ENCODE measurements at places on chromosomes 12 and 14.

DNA sequence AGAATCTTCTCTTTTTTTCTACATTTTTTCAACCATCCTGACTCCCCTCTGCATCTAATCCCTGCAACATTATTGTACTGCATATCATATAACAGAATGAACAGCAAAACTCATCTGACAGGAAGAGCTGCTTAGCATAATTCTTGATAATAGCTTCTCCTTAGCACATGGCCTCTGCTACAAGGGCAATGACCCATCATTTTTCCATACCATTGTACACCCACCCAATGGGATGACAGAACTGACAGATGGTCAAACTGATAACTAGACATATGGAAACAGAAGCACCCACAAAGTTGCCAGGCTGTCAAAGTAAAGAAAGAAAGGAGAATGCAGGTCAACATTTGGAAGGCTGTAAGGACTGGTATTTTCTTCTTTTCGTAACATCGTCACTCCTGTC, 390.4 kb upstream of the USP15 start:
- DNase-seq, result no peak

- DNase-seq, result no peak
These were observed 542.4 kb downstream of the DIO2 start for GRCh38 chr14:79668951-79669350.

- no peak for DNase-seq
These were observed 18.0 kb downstream of the MFAP5 start for GRCh38 chr12:8644345-8645248.

DNA sequence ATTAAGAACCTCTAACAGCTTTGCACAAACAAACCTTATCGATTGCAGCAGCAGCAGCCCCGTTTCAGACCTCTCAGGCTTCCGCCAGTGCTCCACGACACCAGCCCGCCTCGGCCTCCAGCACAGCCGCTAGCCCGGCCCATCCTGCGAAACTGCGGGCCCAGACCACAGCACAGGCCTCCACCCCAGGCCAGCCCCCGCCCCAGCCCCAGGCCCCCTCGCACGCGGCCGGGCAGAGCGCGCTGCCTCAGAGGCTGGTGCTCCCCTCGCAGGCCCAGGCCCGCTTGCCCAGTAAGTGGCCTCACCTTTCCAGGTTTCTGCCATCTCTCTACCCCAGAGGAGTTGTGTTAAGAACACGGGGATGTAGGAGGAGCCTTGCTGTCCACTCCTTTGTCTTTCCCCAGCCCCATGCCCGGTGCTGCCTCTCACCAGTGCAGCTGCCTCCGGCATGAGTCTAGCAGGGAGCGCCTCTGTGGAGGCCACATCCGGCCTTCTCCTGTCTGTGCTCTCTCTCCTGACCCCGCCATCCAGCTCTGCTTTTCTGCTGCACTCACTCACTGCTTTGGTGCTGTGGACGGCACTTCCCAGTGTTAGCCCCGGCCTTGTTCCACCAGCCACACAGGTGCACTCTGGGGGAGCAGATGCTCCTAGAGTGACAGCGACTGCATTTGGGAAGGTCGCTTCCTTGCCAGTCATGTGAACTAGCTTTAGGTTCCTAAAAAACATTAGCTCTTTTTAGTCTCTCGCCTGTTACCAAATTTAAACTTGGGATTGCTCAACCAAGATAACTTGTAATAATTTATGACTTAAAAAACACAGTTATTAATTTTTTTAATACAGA, 71.5 kb downstream of the EP400 start:
- no peak for DNase-seq

DNA sequence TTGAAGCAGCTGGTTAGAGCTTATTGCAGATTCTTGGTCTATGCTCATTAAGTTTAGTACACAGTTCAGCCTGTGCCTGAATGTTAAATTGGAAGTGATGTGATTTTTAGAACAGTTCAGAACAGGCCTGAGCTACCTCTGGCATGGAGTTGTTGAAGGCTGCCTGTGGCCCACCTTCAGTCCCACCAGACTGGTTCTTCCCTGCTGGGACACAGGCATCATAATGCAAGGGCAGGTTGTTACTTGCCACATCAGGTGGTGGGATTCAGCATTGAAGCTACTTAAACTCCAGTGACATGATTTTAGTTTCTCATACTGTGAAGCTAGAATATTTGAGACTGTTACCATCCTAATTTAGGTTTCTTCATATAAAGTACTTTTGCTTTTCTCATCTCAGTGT, 49.4 kb downstream of the PROX2 start:
- no peak for DNase-seq

DNA sequence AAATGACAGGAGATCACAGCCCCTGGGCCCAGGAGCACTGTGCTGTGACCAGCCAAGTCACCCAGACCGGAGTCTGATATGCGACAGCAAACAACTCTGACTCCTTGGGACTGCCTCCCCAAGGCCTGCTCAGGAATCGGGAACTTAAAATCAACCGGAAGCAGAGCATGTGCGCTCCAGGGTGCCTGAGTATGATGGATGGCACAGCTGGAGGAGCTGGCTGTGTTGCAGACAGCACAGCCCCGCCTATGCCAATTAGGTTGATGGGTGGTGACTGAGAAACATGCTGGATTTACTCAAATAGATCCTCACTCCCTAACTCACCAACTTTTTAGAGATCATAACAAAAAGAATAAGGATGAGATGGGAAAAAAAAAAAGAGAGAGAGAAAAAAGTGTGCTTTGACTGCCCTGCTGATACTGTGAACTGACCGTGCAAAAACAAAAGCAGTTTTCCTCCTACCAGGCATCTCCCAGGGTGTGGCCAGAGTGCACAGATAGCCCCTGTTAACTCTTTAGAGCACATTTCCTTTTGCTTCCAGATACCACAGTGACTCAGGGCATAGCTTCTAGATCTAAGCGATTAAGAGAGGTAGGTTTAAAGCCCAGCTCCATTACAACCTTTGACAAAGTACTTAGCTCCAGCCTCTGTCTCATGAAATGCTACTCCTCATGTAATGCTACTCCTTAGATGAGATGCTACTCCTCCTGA, 27.4 kb upstream of the STON2 start:
- DNase-seq, result no peak

DNA sequence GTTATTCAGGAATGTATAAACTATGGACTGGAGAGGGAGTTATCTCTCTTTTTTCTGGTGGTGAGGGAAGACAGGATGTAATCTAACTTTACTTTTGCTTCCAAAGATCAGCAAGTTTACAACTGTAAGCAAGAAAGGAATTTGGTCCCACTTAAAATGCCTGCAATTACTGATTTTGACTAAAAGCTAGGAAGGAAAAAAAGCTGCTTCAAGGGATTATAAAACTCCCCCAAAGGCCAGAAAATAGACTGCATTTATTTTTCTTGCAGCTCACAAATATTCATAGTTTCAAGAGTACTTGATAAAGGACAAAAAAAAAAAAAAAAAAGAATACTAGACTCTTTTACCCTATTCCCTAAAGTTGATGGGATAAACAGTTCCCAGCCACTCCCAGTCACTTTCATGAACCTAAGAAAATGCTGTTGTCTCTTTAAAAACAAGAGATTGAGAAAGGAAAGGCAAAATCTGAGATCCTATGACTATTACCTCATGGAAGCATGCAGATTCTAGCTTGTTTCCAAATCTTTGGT, 128.7 kb upstream of the BMP4 start:
- DNase-seq, result no peak

GRCh38 chr12:87444039-87444438, 585.2 kb downstream of the C12orf50 start:
- DNase-seq, result no peak

DNA sequence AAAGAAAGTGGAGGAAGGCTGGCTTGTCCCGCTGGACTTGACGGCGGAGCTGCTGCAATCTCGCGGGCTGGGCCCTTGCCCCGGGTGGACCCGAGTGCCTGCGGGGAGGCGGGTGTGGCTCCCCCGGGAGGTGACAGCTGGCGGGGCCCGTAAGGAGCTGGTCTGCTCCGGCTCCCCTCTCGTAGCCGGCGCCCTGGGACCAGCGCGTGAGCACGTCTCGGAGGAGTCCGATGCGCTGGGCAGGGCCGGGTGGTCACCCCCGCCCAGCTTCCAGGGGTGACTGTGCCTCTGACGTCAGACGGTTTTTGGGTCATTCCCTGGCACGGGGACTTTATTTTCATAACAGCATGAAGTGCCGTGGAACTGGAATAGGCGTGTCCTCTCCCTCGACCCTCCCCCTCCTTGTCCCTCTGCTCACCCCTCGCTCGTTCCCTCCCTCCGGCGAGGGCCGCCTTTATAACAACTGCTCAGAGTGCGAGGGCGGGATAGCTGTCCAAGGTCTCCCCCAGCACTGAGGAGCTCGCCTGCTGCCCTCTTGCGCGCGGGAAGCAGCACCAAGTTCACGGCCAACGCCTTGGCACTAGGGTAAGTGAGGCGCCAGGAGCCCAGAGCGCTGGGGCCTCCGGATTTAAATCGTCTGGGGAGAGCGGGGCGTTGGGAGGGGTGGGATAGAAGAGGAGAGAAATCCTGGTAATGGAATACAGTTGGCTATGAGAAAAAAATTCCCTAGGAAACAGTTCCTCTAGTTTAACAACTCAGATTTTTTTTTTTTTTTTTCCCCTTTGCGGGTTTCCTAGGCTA, at the start of gene GPRC5A:
Gene GPRC5A, plus strand, starts transcription at position 483 of the 801 bp plus-strand sequence. CDS start 16,688 bp downstream, outside the sequence.
- peak; percentile 79 for DNase-seq

DNA sequence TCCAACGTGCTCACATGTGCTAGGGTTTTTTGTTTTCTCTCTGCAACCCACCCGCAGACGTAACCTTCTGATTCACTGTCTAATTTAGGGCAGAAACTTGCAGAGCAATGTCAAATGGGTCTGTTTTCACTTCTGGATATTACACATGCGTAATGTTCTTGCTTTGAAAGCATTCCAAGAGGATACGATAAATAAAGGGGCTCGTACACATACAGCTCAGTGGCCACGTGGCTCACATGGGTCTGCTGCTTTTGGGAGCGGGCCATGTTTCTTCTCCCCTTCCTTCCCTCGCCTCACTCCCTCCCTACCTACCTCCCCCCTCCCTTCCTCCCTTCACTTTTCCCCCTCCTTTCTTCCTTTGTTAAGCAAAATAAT, 23.4 kb downstream of the CACNA1C start:
- no peak for DNase-seq

GRCh38 chr12:96263449-96263902, 69.3 kb downstream of the ELK3 start:
- no peak for DNase-seq

DNA sequence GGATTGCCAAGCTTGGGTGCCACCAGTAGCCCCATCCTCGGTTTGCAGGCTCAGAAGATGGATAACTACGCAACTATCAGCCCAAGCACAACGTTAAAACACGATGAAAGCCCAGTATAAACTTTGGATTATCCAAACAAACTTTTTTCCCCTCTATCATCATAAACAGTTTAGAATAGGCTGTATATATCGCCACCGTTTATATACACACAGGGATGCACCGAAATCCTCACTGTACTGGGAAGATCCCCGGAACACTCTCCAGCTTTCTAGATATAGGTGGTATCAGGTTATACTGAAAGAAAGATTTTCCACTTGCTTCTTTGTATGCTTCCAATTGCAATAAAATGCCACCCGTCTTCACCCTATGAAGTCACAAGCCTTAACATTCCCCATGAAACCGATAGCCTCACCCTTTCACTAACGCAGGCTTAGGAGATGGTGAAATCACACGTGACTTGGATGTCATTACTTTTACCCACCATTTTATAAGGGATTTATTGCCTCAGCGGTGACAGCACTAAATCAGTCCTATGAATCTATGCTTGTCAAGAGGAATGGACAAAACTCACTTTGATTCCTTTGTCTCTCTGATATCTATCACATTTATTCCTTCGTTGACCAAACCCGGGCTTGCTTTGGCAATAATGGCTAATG, 207.6 kb upstream of the FOXN3 start:
- DNase-seq, result no peak

DNA sequence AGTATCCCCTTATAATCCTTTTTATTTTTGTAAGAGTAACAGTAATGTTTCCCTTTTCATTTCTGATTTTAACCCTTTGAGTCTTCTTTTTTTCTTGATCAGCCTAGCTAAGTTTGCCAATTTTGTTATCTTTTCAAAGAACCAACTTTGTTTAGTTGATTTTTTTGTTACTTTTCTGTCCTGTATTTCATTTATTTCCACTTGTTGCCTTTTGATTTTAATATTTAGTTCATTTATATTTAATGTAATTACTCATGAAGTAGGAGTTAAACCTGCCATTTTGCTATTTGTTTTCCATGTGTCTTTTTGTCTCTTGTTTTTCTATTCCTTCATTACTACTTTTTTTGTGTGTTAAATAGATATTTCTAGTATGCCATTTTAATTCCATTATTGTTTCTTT, 146.4 kb downstream of the ANO6 start:
- no peak for DNase-seq

DNA sequence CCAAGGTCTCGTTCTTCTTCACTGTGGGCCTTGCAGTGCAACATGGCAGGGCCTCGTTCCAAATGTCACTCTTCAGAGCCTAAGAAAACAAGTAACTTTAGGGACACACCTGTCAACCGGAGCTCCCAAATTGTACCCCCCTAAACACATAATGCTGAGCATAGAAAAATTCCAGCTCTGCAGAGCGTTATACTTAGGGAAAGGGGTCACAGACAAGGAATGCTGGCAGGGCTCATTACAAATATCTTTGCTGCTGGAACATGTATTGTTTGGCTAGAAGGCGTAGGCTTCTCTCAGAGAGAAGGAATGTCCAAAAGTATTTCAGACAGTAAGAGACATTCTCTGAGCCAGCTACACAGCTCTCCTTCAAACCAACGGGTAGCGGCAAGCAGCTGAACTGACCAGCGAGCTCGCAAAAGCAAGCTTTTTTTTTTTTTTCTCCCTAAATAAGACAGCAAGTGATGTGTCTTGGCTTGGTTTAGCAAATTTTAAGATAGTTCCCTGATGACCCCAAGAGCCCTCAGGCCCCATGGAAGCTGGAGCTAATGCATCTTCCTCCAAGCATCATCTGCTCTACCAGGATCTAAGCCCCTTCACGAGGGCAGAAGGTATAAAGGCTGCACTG, 24.5 kb downstream of the SSH1 start:
- DNase-seq, result peak; percentile 32

DNA sequence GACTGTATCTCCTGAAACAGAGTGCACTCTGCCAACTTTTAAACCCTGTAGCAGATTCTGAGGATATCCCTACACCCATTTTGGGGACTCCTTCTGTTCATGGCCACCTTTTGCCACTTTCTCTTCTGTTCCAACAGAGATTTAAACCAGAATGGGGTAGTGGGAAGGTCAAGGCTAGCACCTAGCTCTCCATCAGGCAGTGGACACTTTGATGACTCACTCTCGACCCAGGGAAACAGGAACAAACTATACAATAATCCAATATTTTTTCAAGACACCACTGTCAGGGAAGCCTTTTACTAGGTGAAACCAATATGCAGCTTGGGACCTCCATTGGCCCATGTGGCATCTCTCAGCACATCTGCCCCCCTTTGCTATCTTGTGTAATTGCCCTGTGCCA, 103.6 kb downstream of the DAAM1 start:
- no peak for DNase-seq

GRCh38 chr14:60926002-60926401, 54.9 kb downstream of the TRMT5 start:
- DNase-seq, result no peak

Measured in spleen (tissue), 13 donors.